Stimulated activated CD4-positive, alpha-beta T cell treated with anti-CD3 and anti-CD28 coated beads, Interleukin-4, amount 100 ng/mL, for 48 hours (primary cell): ENCODE measurements at places on chromosomes 13 and 19.
A peak's percentile ranks its signal among the peaks of the same experiment; 100 is the strongest.

DNA sequence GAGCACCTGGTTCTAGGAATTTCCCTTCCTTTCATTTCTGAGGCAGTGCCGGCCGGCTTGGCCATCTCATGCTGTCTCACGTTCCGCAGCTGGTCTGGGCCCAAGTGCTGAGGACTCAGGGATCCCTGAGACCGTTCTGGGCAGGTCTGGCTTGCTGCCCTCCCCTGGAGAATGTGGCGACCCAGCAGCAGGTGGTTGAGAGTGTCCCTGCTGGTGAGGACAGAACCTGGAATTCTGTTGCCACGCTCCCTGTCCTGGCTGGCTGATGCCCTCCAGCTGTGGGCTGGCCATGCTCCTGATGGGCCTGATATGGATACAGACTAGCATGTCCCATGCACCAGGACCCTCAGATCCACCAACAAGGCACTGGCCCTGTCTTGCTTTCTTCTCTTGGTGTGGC is 114.0 kb upstream of the C1QTNF9B start:
- DNase-seq = no peak

DNA sequence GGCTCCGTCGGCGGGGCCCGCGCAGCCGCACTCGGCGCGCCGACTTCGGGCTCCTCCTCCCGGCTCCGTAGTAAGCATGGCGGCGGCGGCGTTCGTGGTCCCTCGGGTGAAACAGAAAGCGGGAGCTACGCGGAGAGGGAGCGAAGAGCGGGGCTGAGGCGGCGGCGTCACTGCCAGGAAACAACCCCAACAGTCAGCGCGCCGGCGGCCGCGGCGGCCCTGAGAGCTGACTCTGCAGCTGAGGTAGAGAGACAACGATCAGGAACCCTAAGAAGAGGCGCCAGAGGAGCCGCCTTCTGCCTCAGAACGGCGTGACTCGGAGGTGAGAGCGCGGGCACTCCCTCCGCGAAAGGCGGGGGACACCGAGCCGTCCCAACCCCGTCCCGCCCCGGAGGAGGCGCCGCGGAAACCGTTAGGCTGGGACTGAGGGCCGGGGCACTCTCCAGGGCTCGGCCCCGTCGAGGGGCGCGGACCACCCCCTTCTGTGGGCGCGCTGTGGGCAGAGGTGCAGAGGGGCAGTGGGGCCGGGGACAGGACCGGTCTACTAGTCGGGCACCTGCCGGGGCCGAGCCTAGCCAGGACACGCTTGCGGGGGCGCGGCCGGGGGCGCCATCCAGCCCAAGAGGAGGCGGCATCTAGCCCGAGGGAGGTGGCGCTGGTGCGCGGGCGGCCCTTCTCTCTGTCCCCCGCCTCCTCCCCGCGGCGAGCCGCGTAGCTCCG is at the start of gene FNDC3A:
FNDC3A (plus strand) TSS at position 57 of the 720 bp plus-strand sequence. CDS start 30,279 bp downstream, outside the sequence.
- DNase-seq = peak; percentile 85

DNA sequence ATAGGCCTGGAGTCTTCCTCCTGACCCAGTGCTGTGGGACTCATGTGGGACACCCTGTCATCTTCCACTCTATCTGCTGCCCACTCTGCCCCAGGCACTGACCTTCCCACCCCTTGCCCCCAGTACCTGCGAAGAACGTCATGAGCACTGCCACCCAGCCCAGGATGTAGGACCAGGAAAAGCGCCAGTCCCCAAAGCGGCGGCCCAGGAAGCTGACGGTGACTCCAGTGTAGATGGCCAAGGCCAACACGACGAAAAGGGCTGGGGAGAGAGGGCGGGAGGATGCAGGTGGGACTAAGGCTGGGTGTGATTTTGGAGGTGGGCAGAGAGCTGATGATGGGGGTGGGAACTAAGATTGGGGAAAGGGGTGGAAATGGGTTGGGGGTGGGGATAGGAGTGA is 7.4 kb downstream of the LIM2 start:
- DNase-seq = no peak

DNA sequence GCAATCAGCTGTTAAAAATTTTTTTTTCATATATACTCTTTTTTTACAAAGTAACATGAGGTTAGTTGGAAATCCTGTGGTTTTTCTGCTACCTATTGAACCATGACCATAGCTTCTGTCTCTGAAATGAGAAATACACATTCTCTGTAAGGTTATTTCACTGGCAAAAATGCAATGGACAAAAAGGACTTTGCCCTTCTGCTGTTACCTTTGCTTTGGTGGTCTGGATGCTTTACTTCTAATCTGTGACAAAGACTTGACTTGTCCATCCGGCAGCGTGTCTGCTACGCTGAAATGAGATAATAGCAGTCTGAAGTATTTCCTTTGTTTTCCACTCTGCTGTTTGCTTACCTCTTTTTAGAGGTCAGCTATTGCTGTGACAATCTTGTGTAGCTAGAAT is 412.8 kb downstream of the SLITRK6 start:
- DNase-seq = no peak
